Renal cortical epithelial cell (primary cell): ENCODE measurements at places on chromosomes 3 and 15.

- no peak for DNase-seq
These were observed 663.2 kb upstream of the ZNF385D start for GRCh38 chr3:22414239-22414638.

DNA sequence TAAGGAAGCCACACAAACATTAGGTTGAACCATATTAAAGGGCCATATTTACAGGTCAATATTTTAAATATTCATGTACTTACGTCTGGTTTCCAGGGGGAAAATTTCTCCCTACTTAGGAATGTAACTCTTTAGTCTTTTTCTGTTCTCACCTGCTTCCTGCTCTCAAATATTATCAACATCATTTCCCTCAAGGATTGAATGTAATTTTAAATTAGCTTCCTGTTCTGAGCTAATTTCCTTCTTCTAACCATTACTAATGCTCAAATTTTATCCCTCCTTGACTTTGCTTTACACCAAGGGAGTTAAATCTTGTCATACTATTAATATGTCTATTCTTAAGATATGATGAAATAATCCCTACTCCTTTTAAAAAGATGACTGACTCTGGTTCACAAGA lies 103.4 kb upstream of the UBP1 start:
- no peak for DNase-seq

DNA sequence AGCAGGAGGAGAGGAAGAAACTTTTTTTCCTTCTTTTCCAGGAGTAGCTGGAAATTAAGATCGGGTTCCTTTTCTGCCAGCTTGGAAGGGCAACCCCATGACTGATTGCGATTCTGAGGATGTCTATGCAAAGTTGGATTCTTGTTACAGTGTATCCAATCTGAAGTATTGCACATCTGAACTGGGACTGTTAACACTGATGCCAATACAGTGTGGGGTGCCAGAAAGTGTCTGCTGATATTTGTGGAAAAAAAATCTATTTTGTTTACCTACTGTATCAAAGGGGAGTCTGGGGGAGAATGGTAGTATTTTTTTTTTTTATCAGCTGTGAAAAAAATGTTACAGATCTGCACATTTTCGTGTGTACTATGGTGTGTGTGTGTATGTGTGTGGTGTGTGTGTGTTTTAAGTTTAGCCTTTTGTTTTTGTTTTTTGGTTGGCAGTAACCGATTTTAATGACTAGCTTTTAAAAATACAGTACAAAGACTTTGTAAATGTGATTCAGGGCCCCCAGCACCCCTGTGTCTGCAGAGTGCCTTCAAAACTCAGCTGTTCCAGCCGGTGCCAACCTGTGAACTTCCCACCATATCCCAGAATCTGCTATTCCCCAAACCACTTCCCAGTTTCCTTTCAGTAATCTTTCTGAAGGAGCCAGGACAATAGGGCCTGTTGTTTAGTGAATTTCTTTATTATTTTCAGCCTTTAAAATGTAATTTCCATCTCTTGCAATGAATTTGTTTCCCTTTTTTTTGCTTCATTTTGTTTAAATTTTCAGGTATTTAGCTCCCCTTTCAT lies 1.9 kb downstream of the RAP2B start:
- no peak for DNase-seq

DNA sequence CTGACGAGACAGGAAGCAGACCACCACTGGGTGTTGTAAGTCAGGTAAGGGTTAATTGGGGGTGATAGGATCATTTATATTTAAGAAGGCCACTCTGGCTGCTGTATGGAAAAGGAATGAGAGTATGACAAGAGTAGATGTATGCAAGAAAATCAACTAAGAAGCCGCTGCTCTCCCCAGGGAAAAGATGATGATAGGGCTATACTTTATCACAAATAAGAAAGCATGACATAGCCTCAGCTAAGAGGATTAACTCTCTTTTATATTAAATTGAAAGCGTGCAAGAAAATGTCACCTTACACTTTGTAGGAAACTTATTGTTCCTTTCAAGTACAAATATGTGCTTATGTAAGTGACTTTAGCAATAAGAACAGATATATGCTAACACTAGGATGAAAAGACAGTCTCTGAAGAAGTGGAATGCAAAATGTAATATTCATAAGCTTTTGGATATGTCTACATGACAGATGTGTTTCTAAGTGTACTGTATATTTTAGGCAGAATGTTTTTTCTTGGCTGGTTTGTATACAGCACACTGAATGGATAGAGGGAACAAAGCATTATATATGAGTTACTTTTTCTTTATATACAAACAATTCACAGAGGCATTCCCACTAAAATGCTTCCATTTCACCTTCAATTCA lies 8.7 kb upstream of the NDUFB4 start:
- DNase-seq: no peak

DNA sequence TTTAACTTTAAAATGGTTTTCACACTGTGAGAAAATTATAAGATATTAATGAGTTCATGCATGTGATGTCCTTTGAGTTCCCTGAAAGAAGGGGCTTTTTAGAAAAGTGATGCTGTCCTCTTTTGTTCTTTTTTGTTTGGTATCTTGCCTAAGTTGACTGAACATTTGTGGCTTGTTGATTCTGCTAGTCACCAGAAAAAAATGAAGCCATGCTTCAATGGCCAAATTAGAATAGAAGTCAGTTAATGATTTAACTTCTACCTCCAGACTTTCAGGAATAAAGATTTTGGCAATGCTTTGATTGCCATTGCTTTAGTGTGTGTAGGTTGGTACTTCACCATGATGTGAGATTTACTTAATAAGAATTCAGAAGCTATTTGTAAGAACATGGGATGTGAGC lies 260.6 kb upstream of the NECTIN3 start:
- peak; percentile 99 for DNase-seq

GRCh38 chr3:177816667-177817208 lies 619.5 kb upstream of the TBL1XR1 start:
- DNase-seq: peak; percentile 100

- no peak for DNase-seq
These were observed 91.8 kb upstream of the LMOD3 start for GRCh38 chr3:69214241-69214640.

GRCh38 chr15:53549697-53550305 lies 209.7 kb downstream of the WDR72 start:
- DNase-seq: peak; percentile 42

DNA sequence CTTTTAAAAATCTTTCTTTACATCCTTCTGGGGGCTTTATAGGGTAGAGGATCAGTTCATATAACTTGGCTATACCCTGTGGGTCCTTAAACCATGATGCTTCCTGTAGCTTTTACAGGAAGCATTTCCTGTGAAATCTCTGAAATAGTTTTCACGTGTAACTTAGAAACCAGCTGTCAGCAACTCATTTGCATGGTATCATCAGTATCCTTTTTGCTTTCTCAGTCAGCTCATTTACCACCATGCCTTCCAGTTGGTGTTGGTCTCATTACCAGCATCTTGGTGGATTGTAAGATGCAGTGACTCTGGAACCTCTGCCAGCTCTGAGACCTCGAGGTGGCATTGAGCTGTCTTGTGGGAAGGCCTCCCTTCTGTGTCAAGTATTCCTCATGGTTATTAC lies 96.7 kb upstream of the MYZAP start:
- no peak for DNase-seq
